ENCODE measurements at places on chromosomes 7 and 10.
A peak's percentile ranks its signal among the peaks of the same experiment; 100 is the strongest.

GRCh38 chr7:2066251-2066919 lies 166.4 kb downstream of the MAD1L1 start:
- DNase-seq: no peak

- peak; percentile 62 for DNase-seq
Observed at GRCh38 chr7:23490357-23491135, 20.3 kb upstream of the IGF2BP3 start.

DNA sequence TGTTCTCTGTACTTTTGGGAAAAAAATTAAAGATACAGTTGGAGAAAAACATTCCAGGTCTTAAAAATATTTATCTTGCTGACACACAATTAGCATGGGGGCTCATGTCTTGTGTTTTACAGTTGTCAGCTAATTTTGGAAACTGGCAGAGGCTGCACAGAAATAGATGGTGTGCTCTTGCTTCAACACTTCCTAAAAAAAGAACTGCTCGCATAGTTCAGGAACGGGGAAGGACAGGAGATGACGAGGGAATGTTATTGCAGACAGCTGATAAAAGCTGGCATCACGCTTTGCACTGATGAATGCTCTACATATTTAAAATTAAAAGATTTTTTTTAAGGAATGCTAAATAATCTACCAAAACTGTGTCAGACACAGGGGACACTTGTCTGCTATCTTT lies 103.5 kb upstream of the CELF2 start:
- DNase-seq: peak; percentile 25

GRCh38 chr7:2202361-2202761 lies 30.4 kb downstream of the MAD1L1 start:
- DNase-seq: no peak

DNA sequence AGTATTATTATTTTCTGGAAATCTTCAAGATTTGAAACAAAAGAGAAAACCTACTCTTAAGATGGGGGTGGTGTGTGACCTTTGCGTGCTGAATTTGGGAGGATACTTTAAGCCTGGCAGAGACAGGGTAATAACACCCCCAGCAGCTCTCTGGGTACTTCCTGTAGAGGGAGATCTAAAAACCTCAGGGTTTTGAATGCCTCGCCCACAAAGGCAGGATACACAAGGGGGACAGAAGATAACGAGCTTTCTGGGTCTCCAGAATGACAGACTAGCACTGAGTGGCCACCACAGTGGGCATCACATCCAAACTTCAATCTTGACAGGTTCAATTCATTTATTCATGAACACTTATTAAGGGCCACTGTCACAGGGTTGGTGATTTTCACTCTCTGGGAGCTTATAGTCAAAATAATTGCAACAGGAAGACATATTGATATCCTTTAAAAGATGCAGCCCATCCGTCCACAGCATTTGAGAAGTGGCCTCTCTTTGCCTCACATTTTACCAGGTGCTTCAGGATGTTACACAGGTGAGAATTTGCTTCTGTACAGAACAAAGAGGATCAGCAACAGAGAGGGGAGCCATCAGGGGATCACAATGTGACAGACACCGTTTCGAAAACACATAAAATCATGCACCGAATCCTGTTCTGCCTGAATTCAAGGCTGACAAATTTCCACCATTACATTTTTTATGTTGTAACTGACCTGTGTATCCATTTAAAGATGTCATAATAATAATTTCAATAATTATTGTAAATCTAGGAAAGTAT lies 14.3 kb downstream of the CPA1 start:
- DNase-seq: no peak

DNA sequence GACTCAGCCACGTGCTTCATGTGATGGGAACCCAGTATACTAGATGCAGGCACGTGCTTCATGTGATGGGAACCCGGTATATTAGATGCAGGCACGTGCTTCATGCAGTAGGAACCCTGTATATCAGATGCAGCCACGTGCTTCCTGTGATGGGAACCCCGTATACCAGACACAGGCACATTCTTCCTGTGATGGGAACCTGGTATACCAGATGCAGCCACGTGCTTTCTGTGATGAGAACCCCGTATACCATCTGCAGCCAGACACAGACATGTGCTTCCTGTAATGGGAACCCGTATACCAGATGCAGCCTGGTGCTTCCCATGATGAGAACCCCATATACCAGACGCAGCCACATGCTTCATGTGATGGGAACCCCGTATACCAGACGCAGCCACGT lies 44.0 kb downstream of the MGMT start:
- no peak for DNase-seq

GRCh38 chr10:58158806-58159205 lies 108.9 kb downstream of the IPMK start:
- DNase-seq: no peak

- DNase-seq: no peak
Observed at GRCh38 chr10:48517482-48517881, 87.4 kb downstream of the ARHGAP22 start.

DNA sequence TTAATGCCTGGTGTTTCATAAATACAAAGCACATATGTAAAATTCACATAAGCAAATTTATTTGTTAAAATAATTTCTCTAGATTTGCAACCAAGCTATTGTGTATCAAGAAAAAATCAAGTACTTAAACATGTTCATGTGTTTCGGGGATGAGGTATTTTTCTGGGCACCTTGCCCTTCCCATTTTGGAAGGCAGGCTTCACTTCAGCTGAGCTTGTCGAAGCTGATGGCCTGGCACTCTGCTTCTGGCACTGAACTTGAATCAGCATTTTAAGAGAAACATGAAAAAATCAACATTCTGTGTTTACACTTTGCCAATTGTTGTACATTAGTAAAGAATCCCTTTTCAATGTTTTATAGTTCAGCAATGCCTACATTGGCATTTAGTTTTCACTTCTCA lies 179.1 kb upstream of the STEAP4 start:
- DNase-seq: no peak

- no peak for DNase-seq
Observed at GRCh38 chr10:6347391-6347951, 144.7 kb downstream of the PFKFB3 start.

DNA sequence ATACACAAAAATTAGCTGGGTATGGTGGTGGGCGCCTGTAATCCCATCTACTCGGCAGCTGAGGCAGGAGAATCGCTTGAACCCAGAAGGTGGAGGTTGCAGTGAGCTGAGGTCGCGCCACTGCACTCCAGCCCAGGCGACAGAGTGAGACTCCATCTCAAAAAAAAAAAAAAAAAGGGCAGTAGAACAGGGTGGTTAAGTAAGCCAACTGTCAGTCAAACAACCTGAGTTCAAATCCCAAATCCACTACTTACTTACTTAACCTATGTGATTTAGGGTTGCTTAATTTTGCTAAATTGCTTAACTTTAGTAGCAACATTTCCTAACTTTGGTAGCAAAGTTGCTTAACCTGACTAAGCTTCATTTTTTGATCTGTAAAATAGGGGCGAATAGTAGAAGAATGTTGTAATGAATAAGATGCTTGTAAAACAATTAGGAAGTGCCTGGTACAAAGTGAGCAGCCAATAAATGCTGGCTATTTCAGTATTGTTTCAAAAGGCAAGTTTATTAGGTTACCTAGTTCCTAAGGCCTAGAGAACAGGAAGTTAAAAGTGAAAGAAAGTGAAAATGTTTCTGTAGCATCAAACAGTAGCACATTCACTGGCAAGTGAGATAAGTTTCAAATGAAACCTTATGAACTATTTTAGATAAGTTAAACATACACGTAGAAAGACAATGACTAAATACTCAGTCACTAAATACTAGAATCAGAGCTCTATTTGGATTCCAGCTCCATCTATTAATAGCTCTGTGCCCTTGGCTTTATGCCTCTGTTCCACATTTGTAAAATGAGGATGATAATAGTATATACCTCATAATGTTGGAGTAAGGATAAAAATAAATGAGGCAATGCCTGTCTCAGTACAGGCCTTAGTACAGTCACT lies 64.3 kb downstream of the HOXA1 start:
- DNase-seq: no peak

DNA sequence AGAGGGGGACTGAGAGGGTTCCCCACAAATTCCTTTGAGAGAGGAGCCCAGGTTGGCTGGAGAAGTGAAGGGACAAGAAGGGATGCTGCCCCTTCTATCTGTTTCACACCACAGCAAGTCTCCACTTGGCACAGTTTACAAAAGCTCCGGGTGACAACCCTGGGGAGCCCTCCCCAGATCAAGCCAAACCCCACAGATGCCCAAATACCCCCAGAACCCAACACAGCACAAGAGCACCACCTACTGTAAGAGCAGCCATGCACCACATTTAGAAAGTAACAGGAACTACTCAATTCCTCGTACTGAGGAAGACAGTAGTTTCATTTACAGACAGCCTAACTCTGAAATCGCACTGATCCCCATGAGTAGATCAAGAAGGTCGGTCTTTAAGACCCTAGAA lies 67.8 kb upstream of the ATP6V0A4 start:
- no peak for DNase-seq

DNA sequence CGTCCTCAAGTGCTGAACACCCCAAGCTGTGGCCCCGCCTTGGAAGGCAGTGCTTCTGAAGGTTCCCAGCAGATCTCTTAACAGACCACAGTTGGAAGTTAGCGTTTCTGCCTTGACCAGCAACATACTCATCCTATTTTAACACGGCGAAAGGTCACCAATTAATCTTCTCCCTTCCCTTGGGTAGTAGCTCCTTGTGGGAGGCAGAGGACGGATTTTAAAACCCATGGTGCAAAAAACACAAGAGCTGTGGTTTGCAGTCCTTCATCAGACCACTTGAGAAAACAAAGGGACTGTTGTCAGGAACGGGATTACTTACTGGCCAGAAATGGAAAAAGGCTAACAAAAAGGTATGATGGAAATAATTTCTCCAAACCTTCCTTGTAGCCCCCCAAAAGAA lies 87.3 kb downstream of the BEND7 start:
- no peak for DNase-seq

- DNase-seq: no peak
Observed at GRCh38 chr7:93030605-93031225, 87.1 kb downstream of the SAMD9 start.

GRCh38 chr7:107850216-107850615 lies 40.8 kb upstream of the DLD start:
- DNase-seq: no peak

- no peak for DNase-seq
Observed at GRCh38 chr7:24549991-24550390, 23.3 kb upstream of the PALS2 start.

DNA sequence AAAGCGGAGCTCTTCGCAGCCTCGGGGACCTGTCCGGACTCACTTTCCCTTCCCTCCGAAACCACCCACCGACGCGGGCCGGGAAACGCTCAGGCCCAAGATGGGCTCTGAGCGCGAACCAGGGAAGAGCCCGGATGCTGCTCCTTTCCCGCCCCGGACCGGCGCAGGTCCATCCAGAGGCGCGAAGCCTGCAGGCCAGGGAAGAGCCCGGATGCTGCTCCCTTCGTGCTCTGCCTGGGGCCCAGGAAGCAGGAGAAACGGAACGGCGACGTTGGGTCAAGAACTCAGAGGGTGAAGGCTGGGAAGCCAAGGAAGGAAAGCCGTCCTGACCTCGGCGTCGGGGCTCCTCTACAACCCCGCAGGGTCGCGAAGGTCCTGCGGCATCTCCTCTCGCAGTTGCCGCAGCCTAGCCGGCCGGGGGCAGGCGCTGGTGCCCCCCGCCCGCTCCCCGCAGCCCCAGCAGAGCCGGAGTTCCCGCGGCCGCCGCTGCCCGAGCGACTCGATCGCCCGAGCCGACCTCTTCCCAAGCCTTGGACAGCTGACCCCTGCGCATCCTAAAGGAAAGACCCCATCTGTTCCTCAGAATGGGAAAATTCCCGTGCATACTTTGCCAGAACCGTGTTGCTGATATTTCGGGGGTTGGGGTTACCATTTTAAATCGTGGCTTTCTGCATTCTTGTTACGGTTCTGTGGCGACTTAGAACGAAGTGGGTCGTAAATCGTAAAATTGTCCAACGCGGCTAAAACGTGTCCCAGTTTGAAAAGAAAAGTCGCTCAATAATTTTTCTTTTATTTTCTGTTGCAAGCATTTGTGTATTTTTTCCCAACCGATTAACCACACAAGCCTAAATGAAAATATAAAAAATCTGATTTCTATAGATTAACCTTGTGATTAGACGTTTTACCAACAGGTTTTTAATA lies 7.5 kb downstream of the HOXA1 start:
- DNase-seq: no peak

DNA sequence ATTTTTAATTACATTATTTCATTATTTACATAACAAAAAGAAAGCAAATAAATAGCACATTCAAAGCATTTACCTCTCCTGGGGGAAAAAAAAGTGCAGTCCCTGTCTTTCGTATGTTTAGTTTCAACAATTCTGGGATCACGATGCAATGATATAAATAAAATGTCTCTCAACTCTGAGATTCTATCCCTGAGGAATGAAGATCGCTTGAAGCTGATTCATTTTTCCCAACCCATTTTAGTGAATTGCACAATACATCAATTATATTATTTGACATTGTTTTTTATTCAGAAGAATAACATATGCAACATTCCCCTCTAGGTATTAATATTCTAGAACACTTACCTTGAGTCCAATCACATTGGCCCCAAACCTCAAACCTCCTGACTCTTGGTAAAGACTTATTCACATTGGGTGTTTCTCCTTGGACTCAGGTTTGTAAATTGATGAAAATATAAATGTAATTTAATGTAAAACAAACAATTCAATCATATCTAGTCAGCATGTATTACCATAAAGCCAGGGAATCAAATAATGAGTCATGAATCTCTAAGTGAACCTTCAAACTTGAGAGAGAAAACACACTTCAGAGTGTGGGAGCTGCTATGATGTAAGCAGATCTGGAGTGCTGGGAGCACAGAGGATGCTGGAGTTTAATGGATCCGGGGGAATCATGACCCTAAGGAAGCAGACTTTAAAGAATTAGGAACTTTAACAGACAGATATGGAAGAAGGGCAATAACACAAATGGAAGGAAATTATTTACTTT lies 5.3 kb upstream of the SCIN start:
- DNase-seq: no peak

DNA sequence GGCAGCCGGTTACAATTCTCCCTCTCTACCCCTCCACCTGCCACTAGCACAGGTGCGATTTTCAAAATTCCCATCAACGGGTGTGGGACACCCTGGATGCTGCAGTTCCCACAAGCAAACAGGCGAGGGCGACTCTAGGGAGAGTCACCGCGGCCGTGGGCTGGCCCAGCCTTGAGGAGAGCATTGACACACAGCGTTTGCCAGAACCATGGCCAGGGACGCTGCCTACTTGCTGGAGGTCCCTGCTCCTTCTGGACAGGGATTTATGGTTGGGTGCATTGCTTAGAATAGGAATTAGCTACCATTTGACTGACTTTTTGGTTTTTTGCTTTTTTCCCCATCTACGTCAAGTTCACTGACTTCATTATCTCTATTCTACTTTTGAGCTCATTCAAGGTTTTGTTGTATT lies 19.0 kb upstream of the CLDN4 start:
- DNase-seq: peak; percentile 50

- DNase-seq: no peak
Observed at GRCh38 chr7:38147005-38147404, 31.0 kb upstream of the STARD3NL start.

GRCh38 chr7:36905841-36906240 lies 181.5 kb upstream of the AOAH start:
- DNase-seq: no peak

DNA sequence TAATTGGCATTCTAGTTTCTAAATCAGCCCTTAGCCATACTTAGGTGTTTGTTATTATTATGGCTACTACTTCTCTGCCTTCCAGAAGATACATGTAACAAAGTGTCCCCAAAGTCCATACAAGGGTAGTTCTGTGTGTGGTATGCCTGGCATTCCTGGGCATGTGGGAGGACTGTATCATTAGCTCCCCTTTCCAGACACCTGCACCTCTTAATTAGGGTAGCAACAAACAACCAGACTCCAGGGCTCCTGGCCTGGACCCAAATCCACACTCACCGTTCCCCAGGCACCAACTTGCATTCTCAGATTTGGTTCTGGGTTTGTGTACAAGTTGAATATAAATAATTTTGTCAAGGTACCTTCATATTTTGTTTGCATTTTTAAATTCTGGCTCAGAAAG lies 15.5 kb upstream of the CALD1 start:
- no peak for DNase-seq
